Epithelial cell of prostate (primary cell): ENCODE measurements at places on chromosomes 12 and 14.
A peak's percentile ranks its signal among the peaks of the same experiment; 100 is the strongest.

GRCh38 chr12:132178316-132178715 lies 34.1 kb downstream of the NOC4L start:
- no peak for DNase-seq

DNA sequence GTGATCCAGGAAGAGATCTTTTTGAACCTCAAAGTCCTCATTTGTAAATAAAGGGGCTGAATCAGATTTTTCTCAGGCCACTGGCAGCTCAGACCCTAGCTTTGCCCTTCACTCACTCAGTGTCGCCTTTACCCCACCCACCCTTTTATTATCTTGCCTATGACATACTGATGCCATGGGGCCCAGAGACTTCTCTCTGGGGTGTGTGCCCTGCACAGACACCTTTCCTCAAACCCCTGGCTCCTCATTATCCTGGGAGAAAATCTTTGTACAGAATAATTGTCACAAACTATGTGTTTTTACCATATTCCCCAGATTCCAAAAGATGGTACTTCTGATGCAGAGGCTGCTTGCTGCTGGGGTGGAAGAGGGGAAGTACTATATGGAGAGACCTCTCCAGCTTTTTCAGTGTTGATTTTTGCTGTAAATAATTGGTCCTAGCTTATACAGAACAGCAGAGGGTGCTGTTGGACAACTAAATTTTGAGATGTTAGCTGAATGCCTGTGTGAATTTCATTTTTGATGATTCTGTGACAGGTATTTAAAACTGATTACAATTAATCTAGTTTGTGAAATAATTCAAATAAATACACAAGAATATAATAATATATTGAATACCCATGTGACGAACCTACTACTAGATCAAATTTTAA lies 53.9 kb upstream of the DCD start:
- DNase-seq, result no peak

- DNase-seq, result no peak
Observed at GRCh38 chr12:47988073-47989022, 15.9 kb downstream of the COL2A1 start.

- no peak for DNase-seq
Observed at GRCh38 chr12:40502322-40502721, 189.9 kb upstream of the CNTN1 start.

GRCh38 chr14:96158735-96159134 lies 45.9 kb upstream of the BDKRB2 start:
- no peak for DNase-seq

GRCh38 chr12:111446631-111447570 lies 41.2 kb downstream of the SH2B3 start:
- no peak for DNase-seq

GRCh38 chr12:3055026-3055703 lies 22.0 kb upstream of the TSPAN9 start:
- DNase-seq, result no peak

DNA sequence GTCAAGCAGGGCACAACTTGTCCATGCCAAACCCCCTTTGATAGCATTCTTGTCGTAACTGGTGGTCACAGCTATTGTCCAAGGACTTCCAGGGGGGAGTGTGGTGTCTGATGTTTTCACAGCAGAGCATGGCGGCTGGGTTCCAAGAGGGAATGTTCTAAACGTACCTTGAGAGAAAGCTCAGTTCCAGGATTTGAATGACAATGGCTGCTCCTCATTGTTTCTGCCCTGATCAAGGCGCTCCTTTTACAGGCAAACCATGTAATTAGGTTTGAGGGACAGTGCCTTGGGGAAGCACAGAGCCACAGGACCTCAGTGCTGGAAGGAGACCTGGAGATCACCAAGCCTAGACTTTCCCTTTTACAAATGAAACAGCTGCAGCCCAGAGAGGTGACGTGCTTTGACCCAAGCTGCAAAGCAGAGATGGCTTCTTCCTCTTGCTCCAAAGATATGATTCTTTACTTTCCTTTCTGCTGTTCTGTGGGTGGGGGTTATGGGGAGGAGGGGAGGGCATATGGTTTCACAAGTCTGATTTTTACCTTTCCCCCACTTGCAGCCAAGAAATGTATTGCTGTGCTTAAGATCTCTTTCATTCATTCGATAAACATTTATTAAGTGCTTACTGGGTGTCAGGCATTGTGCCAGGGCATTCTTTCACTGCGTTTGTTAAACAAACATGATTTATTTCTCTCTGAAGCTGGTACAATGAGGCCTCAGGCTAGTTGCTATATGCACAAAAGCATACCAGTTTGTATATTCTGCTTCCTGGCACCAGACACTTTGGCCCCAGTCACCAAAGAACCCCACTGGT lies 172.8 kb downstream of the KTN1 start:
- peak; percentile 82 for DNase-seq

GRCh38 chr12:94175763-94176668 lies 27.6 kb downstream of the PLXNC1 start:
- no peak for DNase-seq

DNA sequence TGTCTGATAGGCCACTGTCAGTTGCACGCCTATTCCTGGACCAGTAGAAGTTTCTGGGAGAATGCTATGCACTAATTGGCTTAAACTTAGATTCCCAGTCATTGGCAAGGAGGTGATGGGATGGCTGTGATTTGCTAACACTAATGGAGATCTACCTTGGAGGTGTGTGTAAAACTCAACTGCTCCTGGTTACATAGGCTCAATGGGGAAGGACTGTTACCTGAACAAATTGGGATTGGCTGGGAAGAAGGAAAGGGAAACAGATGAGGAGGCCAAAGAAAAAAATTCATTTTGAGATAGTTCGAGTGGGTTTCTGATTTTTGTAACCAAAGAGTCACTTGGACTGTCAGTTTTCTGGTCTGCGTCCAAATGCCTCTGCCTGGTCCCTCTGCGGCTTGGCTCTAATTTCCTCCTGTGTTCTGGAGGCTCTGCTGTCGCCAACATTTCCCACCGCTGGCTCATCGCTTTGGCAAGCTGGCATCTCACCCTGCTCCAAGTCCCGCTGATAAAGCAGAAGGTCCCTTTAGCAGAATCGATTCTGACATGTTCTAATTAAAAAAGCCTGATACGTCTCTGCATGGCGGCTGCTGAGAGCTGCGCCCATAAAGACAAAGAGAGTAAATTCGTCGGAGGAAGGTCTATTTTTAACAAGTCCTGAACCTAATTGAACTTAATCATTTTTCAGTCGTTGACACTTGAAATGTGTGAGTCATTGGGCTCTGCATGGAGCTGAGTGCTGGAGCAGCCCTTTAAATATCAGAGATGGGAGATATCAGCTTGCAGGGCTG lies 2.0 kb upstream of the CCDC63 start:
- DNase-seq, result no peak

DNA sequence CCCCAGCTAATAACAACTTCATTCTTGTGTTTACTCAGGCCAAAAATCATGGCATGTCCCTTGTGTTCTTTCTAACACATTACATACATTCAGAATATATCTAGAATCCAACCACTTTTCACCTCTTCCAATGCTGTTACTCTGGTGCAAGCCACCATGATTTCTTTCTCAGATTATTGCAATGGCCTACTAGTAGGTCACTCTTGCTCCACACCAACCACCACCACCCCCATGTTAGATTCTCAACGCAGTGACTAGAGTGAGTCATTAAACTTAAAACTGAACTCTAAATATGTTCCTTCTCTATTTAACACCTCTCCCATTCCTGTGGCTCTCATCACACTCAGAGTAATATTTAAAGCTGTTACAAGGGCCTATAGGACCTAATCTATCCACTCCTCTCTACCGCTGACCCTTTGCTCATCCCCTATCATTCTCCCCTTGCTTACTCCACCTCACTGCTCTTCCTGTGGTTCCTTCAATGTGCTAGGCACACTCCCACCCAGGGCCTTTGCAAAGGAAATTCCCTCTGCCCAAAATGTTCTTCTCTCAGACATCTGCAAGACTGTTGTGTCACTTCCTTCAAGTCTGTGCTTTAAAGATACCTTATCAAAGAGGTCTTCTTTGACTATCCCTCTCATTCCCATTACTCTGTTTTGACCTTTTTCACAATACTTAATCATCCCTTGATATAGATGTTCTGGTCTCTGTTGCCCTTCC lies 6.6 kb downstream of the RTN1 start:
- no peak for DNase-seq

DNA sequence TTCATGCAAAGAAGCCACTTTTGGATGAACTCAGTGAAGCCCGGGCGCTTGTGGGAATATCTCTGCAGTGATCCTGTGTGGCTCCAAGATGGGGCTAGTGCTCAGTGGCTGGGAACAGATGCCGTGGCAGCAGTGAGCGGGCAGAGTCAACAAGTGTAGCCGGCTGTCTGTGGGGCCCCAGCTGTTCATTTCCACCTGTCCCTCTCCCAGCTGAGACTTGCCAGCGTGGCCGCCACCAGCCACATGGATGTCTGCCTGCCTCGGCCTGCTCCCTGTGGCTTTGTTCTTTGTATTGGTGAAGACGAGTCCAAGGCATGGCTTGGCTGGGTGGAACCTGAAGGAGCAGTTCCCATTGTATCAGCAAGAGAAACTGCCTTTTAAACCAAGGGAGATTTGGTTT lies 77.3 kb downstream of the NOS1 start:
- no peak for DNase-seq

- no peak for DNase-seq
Observed at GRCh38 chr14:69012256-69012953, 33.3 kb upstream of the ACTN1 start.

GRCh38 chr14:59028476-59029202 lies 159.8 kb upstream of the DAAM1 start:
- DNase-seq, result peak; percentile 14

DNA sequence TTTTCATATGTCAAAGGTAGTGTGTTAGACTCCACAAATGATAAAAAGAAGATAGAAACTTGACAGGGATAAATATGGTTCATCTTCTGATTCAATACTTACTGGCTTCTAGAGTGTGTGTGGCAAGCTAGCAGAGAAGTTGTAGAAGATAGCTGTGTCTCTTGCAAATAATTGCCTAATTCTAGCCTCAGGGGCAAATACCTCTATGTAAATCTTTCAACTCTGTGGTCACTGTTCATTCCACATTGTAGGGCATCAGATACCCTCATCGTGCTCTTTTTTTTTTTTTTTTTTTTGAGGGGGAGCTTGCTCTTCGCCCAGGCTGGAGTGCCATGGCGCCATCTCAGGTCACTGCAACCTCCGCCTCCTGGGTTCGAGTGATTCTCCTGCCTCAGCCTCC lies 1.7 kb downstream of the OLR1 start:
- DNase-seq, result no peak

- no peak for DNase-seq
Observed at GRCh38 chr14:75299059-75299458, 20.4 kb downstream of the FOS start.

- no peak for DNase-seq
Observed at GRCh38 chr12:62044450-62045135, 215.6 kb upstream of the USP15 start.

- DNase-seq, result no peak
Observed at GRCh38 chr12:47776471-47777143, 3.6 kb downstream of the SLC48A1 start.

DNA sequence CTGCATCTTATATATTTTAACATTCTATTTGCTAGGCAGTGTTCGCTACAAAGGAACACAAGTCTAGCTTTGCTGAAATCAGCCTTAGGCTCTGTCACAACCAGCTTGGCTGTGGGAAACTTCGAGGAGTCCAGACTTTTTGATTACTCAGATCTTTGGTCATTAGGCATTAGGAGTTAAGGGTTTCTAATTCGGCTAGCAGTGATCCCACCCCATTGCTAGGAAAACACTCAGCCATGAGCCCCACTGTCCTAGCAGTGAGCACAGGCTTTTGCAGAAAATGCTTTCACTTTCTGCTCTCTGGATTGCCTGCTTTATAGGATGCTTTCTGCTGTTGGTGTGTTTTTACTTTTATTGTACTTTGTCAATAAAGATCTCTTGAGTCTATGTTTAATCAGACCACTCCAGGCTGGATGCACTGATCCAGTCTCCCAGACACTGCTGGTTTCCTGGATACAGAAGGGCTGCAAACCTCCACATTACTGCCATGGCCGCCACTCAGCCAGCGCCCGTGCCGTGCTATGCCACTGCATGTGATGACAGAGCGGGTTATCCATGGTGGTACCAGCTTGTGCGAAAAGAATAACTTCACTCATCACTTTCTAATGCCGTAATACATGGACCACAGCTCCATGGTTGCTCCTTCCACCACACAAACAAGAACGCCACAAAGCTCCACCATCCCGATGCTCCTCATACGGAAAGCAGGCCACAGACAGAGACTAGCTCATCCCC lies 41.0 kb upstream of the PYGL start:
- no peak for DNase-seq

- DNase-seq, result no peak
Observed at GRCh38 chr14:99241325-99242010, 30.5 kb downstream of the BCL11B start.

DNA sequence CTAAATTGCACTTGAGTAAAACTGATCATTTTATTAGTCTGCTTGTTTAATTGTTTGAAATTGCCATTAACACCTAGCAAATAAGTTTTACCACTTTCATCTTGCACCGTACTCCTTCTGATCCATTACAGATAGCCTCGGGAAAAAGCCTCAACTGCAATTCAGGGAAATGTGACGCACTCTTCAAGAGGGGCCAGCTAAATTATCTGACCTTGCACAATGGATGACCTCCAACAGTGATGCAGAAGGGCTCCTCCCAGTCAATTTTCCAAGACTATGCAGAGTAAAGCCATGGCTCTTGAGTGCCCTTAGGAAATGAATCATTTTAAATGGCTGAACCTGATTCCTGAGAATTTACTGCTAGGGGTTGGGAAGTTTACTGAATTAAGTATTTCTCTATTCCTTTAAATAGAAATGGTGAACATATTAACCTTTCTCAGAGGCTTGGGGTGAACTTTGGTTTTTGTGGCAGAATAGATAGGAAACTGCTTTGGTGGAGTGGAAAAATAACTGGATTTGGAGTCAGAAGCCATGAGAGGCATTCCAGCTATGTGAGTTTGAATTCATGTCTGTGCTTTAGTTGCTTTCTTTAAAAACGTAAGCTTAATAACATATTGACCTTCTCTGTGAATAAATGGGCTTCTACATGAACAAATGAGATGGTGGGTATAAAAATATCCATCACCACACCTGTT lies 64.8 kb upstream of the OVCH1 start:
- DNase-seq, result no peak

DNA sequence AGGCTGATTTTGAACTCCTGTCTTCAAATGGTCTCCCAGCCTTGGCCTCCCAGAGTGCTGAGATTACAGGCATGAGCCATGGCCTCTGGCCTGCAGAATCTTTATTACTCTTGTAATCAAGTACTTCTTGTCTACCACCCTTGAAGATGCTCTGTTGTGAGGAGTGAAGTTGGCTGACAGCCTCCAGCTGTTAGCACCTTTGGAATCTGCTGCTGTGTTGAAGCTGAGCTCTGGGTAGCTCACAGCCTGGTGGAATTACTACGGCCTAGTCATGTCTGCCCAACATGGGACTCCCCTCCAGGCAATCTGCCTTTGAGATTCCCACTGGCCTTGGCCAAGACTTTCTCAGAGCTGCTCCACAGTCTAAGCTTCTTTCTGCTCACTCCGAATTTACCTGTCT lies 5.8 kb upstream of the C12orf75 start:
- no peak for DNase-seq

GRCh38 chr12:66137937-66138336 lies 7.4 kb upstream of the LLPH start:
- no peak for DNase-seq
